Left kidney (tissue), 8 donors: ENCODE measurements at places on chromosomes 1 and 21. TPM values are rescaled to one million over a fixed set of nuclear protein-coding genes. Genes with fewer than 3 reads are reported as not detected.

DNA sequence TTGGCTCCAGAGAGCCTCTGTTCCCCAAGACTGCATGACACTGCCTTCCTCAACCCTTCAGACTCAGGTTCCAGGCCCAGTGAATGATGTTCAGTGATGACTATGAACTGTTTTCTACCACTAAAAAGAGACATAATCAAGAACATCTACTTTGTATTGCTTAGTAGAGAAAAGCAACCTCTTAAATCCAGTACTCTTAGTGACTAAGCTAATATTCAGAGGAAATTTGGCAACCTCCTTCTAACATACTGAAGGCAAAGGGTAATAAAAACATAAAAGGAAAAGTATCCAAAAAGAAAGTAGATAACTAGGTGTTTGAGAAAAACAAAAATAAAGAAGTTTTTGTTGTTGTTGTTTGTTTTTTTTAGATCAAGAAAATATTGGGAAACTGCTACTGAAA, 153.3 kb upstream of the RUNX1 start:
- DNase-seq = no peak

GRCh38 chr21:44505673-44506278, 34.2 kb downstream of the KRTAP10-1 start:
- DNase-seq = no peak

- DNase-seq = no peak
Measured at GRCh38 chr1:12454406-12455391, 163.3 kb downstream of the DHRS3 start.

The KCND3 gene
- polyA plus RNA-seq = 1.8 TPM

GRCh38 chr1:230348386-230349019, 77.6 kb downstream of the PGBD5 start:
- DNase-seq = peak; percentile 10

The LUZP1 gene
- 37.1 TPM for polyA plus RNA-seq

The GTF2B gene
- polyA plus RNA-seq = 46.3 TPM

DNA sequence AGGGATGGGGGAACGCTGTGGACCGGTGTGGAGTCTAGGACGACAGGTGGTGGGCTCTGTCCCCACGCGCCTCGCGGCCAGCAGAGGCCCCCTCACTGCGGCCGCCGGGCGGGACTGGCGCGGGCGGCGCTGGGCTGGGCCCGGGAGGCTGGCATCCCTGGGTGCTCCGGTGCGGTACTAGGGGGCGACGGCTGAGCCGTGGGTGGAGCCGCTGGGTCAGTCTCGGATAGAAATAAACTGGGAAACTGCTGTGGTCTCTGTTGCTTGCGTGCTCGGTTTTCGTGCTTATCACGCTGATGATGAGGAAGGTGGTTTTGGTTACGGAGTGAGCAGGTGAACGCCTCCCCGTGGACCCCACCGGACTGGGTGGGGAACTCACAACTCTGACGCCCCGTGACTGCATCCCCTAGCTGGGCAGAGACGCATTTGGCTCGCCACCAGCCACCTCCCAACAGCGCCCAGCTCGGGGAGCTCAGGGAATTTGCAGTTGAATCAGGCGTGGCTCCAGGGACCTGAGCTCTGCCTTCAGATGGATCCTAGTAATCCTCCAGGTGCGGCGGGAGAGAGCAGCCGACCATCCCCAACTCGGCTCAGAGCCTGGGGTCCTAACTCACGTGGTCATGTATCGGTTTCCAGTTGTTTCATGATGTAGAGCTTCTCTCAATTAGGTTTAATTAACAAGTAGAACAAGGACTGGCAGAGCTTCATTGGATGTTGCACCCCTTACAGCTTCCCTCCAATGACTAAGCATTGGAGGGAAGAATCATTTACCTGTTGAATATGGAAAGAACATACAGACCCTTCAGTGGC, 32.1 kb downstream of the HSD17B7 start:
- DNase-seq = no peak

The TMEM125 gene
- 15.6 TPM for polyA plus RNA-seq

DNA sequence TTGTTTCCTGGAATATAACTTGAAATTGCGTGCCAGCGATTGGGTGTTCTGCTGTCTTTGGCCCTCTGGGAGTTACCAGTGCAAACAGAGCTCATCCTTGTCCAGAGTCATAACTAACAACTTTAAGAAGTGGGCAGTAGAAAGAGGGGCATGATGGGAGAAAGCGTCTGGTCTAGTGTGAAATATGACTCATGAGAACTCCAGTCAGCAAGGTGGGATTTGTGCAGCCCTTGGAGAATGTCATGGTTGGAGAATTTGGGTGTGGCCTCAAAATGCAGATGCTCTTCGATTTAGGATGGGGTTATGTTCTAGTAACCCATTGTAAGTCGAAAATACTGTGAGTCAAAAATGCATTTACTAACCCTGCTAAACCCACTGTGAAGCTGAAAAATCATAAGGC, 12.9 kb downstream of the ATP1B1 start:
- DNase-seq = no peak

GRCh38 chr1:70856201-70856600, 191.4 kb downstream of the PTGER3 start:
- DNase-seq = no peak

DNA sequence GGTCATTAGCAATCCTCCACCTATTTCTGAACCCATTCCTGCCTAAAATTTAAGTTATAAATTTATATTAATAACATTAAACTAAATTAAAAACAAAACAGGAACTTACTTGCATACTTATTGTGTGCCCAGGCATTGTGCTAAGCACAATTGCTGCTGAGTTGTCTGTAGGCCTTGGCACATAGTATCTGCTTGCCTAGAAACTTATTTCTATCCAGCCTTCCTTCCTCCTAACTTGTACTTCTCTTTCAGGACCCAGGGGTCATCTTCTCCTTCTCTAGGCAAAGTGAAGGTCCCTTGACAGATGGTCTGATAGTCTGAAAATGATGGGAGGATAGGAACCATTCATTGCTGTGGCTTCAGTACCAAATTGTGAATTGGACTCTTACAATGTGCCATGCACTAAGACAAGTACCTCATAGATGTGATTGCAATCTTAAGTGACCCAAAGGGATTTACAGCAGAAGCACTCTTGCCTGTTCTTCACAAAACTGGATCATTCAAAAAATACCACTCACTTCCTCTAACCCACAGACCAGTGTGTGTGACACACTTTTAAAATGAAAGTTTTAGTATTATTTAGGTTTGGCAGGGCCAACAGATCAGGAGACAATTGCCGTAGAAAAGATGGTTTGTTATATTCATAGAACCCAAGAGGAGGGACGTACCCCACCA, 10.3 kb upstream of the CD101 start:
- DNase-seq = no peak

GRCh38 chr21:34900376-34900775, 148.7 kb downstream of the RUNX1 start:
- DNase-seq = no peak

DNA sequence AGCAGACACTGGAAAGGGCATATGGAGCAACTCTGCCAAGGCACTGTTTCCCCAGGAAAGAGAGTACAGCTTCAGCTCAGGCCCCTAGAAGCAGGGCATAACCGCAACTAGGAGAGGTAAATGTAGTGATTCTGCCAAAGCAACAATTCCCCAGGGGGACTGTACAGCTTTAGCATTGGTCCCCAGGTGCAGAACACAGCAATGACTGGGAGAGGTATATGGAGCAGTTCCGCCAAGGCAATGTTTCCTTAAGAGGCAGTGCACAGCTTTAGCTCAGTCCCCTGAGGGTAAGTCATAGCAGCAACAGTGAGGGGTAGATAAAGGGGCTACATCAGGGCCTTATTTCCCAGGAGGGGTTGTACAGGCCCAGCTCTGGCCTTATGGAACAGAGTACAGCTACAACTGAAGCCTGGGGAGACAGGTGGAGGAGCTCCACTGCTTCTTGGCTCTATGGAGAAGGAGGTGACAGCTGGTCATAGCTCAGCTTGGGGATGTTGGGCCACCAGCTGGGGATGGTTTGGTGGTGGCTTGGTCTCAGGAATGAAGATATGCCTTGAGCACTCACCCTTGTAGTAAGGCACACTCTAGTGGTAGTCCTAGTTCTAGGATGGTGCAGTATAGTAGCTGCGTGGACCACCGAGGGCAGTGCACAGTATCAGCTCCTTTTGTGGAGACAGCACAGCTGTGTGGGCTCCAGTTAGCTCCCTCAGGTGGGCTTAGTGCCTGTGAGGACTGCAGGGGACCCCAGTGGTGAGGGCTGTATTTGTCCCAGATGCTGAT, 582.7 kb downstream of the PTPRC start:
- DNase-seq = no peak

The FBXO2 gene
- polyA plus RNA-seq = 0.35 TPM

The CDCA8 gene
- polyA plus RNA-seq = 25.6 TPM
